ENCODE measurements at places on chromosomes 5 and 9. TPM values are rescaled to one million over a fixed set of nuclear protein-coding genes. Genes with fewer than 3 reads are reported as not detected.

Gene TIMD4
- total RNA-seq = not detected

Gene CNTNAP3B
- 162 TPM for total RNA-seq

Gene VDAC1
- 182 TPM for total RNA-seq

Gene PAEP
- total RNA-seq = not detected

Gene NACC2
- 14.0 TPM for total RNA-seq

Gene PCDHB11
- 0.43 TPM for total RNA-seq

Gene PCDHB8
- 0.43 TPM for total RNA-seq

Gene PTGDS
- 2.8 TPM for total RNA-seq
